ENCODE measurements at places on chromosomes 1 and 21.

GRCh38 chr1:111615870-111616715 is 3.5 kb upstream of the RAP1A start:
- DNase-seq: no peak

DNA sequence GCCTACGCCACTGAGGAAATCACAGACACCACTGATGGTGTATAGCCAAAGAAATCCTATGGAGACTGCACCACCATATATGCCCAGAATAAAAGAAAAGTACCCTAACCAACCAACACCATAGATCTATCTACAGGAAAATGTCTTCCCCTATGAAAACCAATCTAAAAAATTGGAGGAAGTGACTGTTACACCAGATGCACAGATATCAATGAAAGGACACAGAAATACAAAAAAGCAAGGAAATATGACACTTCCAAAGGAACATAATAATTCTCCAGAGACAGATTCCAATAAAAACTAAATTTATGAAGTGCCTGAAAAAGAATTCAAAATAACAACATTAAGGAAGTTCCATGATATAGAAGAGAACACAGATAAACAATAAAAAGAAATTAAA is 56.8 kb upstream of the BCL10 start:
- DNase-seq: no peak

- no peak for DNase-seq
Observed at GRCh38 chr1:65235867-65236805, 73.2 kb upstream of the DNAJC6 start.

- DNase-seq: no peak
Observed at GRCh38 chr1:74396462-74396861, 115.9 kb downstream of the LRRC53 start.

DNA sequence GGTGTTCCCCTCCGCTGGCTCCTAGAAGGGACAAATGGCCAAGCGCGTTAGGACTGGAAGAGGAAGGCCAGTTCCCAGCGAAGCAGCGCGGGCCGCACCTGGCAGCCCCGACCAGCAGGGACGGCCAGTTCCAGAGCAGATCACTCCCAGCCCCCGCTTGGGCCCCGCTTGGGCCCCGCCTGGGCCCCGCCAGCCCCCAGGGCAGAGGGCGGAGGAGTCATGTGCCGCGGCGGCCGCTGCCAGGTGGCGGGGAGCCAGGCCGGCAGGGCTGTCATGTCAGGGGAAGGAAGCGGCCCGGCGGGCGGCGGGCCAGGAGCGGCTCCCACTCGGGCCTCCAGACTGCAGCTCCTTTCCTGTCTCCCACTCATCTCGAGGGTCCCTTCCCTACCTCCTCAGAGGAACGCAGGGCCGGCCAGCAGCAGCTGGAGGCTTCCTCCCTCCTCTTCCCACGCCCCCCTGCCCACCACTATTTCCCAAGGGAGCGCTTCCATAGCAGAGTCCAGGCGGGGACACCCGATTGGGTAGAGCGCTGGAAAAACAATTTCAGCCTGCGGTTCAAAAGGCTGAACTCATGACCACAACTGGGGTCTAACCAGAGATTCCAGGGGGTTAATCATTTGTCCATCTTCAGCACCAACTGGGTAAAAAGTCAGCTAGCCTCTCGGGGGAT is 16.5 kb downstream of the ZNF697 start:
- DNase-seq: no peak

DNA sequence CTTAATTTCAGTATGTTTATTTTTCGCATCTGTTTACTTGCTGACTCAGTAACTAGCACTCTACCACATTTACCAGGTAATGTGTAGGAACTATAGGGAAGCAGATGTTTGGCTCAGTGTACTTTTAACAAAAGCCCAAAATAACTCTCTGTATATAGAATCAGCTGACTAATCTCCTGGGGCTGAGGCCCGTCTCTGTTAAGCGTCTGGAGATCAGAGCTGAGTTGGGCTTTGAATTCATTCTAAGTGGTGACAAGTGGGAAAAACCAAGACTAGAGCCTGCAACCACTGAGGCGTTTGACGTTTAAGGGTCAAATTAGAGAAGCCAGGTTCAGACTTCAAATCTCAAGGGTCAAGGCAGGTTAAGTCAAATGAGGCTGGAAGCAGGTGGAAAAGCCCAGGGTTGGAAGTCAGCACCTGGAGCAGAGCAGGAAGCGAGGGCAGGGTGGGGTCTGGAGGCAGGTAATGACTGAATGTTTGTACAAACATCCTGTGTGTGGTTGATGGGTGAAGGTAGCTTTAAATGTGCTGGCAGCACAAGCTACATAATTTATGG is 56.8 kb upstream of the LYST start:
- DNase-seq: no peak
